ENCODE measurements at places on chromosomes 6 and 20.

DNA sequence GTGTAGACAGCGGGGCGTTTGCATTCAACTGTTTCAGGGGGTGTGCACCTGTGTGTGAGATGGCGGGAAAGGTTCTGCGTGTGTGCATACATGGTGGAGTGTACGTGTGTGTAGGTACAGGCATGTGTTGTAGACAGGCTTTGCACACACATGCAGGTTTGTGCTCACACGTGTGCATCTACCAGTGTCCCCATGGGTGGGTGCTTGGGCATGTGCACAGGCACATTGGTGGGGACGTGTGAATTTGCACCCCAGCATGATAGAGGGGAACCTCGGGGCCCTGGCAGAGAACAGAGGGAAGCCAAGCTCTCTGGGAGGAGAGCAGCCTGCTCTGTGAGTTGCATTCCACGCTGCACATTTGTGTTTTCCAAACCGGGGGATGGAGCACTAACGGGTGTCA, 250.2 kb downstream of the PREX1 start:
- DNase-seq, result no peak

DNA sequence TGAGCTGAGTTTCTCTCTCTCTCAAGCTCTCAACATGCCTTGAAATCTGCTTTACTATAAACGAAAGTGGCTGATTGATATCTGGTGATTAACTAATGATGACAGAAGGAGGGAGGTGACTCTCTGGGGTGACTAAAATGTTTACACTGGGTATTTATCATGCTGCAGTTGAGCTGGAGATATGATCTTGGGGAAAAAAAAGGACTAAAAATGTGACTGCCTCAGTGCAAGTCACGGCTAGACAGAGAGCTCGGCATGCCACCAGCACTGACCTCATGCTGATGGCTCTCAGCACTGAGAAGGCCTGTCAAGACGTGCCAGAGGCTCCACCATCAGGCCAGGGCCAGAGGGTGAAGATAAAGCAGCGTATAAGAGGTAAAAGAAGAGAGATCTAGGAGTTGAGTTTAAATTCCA, 103.1 kb upstream of the SPACA1 start:
- DNase-seq, result no peak

GRCh38 chr6:78505178-78505577, 362.2 kb upstream of the IRAK1BP1 start:
- DNase-seq, result no peak

DNA sequence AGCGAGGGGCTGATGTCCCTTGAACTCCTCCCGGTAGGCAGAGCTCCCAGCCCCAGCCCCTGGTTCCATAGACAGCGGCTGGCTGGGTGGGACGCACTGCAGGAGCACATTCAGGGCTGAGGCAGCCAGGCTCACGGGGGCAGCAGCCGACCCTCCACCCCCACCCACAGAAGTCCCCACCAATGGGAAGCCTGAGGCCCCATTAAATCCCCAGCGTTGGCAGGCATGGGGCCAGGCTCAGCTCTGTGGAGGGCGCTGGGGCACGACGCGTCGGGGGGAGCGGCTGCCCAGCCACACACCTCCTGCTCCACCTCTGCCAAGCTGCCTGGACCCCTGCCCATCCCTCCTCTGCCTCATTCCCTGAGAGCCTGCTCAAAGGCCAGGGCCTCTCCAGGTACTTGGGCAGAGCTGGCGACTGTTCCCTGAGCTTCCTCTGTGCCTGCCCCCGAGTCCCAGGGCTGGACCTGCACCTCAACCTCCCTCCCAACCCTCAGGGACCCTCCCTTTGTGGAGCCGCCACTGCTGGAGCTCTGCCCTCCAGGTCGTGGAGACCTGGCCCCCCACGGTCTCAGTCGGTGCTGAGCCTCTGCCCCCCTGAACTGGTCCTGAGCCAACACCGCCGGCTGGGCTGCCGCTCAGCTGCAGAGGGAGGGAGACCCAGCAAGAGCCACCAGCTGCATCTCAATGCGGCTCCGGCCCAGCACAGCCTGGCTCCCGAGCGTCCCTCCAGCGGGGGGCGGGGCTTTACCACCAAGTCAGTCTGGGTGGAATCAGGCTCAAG, 9.1 kb downstream of the CHRNA4 start:
- DNase-seq, result no peak

GRCh38 chr6:17269840-17270239, 11.3 kb upstream of the RBM24 start:
- no peak for DNase-seq

DNA sequence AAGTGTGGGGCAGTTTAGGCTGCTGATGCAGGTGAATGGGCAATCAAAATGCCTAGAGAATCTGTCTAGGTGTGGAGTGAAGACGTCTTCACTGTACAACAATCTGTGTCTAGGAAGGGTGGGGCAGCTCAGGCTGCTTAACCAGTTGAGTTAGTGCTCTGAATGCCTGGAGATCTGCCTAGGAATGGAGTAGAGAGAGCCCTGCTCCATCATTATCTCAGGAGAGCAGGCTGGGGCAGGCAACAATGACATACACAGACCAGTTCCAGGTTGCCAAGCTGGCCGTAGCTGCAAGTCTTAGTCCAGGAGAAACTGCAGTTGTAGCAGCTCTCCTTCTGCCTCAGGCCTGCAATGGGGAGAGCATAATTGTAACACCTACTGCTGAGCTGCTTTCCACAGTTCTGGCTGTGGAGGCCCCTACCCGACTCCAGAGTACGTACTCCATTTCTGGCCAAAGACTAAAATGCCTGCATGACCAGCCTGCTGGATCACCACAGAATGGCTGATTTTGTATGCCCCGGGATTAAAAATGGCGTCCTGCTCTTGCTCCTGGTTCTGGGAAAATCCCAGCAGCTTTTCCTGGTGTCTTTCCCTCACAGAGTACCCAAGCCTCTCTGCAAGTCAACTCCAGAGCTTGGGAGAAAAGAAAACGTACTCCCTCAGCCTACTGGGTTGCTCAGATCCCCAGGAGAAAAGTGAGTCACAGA, 545.4 kb downstream of the ADGRB3 start:
- DNase-seq, result no peak

- DNase-seq, result no peak
These were observed 237.1 kb upstream of the OPRM1 start for GRCh38 chr6:153801917-153802316.

DNA sequence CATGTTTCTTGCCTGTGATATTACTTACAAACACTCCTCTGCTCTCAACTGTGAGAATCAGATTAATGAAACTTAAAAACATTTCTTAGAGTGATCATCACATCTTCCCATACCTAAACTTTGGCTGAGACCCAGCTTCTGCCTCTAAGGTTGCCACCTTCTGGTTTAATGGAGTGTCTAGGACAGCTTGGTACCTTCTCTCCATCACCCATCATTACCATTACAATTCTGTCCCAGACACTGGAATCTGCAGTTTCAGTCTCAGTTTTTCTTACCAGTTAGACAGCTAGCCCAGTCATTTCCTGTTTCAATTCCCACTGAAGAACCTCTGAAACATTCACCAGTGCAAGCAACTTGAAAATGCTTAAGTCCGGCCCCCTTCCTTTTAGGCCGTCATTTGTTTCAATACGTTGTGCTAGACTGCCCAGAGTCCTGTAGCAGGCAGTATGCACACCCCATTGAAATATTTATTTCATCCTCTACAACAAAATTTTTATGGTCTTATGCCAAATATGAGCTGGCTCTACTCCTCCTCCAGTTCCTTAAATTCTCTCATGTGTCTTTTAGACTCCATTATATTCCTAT, 107.0 kb upstream of the FOXO3 start:
- no peak for DNase-seq

GRCh38 chr6:127864701-127865100, 36.2 kb downstream of the THEMIS start:
- DNase-seq, result no peak

DNA sequence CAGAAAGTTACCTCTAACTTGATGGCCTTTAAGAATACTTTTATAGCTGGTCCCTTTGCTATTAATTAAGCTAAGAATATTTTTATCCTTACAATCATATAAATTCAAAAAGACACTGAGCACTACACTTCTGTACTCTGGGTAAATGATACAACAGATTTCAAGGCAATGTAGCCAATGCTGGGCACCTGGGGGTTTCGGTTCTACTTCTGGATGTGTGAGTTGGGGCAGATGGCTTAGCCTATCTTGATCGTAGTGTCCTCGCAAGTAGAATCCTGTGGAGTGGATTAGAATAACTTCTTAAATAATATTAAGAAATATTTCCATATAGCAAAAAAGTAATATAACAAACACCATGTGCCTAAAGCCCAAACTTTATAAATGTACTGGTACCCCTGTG, 96.9 kb upstream of the NT5E start:
- no peak for DNase-seq

GRCh38 chr6:43767553-43768505, 2.2 kb upstream of the VEGFA start:
- no peak for DNase-seq

DNA sequence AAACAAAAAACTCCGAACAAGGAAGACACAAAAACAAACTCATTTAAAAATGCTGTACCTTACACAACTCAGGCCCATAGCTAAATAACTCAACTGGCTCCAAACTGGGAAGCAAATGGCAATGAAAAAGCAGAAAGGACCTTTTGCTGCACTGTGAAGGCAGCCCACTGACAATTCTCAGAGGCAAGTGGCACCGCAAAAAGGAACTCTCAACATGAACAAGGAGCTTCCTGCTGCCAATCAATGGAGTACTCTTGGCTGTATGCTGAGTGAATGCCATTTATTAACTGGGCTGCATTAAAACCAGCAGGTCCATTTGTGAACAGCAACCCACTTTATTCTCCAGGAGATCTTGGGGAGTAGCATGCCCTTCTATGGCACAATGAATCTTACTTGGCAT, 209.9 kb downstream of the PTPRK start:
- no peak for DNase-seq

DNA sequence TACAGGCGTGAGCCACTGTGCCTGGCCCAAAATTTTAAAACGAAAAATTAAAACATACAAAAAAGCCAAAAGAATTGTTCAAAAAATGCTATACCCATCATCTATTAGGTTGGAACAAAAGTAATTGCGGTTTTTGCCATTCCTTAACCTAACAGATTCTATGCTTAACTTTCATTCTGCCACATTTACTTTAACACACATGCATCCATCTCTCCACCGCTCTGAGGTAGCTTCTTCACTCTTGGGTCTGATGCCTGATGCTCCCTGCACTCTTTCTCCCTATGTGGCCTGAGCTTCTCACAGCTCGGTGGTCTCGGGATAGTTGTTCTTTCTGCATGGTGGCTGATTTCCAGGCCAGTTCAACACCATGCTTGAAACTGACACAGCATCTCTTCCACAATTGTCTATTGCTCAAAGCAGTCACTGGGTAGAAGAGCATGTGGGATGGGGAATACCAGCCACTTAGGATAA, 4.7 kb upstream of the MANBAL start:
- DNase-seq, result no peak

- DNase-seq, result no peak
These were observed 142.7 kb downstream of the PCSK2 start for GRCh38 chr20:17369506-17369905.

DNA sequence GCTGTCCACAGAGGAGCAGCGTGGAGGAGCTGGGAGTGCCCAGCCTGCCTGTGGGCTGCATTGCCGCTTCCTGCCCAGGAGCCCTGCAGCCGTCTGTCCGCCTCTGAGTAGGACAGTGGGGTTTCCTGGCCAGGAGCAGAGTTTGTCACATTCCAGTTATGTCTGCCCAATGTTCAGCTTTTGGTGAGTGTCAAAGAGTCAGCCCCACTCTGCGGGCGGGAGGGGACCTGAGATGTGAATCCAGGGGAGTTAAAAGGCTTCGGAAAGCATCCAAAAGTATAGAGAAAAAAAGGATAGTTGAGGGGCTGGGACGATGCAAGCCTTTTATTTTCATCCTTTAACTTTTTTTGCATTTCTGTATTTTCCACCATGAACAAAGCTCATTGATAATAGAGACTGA, 7.2 kb upstream of the GATA5 start:
- DNase-seq, result no peak

DNA sequence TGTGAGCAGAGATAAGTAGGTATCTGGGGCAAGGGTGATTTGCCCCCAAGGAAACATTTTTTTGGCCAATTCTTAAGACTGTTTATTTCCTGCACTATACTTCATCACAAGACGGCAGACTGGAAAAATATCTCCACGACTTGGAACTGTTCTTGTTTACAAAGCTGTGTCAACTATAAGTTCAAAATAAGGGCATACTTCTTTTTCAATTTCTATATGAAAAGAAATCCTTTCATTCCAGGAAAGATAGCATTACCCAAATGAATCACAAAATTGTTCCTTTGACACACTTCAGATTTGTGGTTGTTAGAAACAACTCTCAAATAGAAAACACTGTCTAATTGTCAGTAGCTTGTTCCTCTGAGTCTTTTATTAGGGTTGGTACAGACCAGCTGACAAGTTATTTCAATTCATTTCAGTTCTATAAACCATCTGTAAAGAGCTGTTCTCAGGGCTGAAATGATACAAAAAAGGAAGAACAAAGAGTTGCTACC, 212.9 kb upstream of the PRDM1 start:
- DNase-seq, result no peak

- no peak for DNase-seq
These were observed 267.9 kb downstream of the PLCB1 start for GRCh38 chr20:8399947-8400346.

DNA sequence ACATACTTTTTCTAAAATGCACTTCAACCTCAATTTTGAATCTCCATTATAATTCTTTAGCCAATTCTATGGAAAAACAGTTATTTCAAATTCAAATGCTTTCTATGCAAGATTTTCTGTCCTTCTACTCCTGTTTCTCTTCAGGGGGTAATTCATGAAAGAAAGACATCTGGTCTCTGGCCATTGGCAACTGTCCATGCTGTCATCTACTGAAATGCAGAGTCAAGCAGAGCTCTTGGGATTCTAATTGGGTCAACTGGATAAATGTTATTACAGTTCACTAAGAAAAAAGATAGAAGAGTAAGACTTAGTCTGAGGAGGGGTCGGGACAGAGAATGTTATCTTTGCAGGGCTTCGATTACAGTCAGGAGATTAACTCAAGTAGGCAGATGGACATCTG, 22.0 kb upstream of the BMP5 start:
- no peak for DNase-seq

DNA sequence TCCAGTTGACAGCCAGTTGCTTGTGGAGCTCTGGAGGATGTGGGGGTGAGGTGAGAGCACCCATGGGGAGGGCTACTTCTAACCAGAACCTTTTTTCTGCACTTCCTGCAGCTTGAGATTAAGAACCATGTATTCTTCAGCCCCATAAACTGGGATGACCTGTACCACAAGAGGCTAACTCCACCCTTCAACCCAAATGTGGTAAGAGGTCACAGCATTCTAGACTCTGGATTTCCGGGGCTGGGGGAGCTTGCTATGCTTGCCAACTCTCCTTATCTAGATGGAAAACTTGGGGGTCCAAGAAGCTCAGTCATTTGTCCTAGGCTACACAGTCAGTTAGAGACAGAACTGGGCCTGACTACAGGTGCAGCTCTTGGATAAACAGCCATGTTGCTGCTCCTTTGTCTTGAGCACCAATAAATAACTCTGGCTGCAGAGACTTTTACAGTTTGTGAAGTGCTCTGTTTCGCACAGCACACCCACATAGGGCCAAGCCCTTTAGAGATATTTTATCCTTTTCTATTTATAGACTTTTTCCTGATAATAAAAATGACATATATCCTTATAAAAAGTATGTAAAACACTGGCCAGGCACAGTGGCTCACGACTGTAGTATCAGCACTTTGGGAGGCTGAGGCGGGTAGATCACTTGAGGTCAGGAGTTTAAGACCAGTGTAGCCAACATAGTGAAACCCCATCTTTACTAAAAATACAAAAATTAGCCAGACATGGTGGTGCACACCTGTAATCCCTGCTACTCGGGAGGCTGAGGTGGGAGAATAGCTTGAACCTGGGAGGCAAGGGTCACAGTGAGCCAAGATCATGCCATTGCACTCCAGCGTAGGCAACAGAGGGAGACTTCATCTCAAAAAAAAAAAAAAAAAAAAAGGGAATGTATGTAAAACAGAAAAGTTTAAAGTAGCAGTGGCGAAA, 10.6 kb upstream of the IFT52 start:
- DNase-seq, result no peak

- no peak for DNase-seq
These were observed 122.6 kb upstream of the LOC128125822 start for GRCh38 chr6:63449714-63450113.

All from CD4-positive, alpha-beta T cell (primary cell).